Stimulated activated CD8-positive, alpha-beta memory T cell treated with anti-CD3 and anti-CD28 coated beads, Interleukin-2, amount 100 ng/mL, for 48 hours (primary cell): ENCODE measurements at places on chromosomes 5 and 9.

DNA sequence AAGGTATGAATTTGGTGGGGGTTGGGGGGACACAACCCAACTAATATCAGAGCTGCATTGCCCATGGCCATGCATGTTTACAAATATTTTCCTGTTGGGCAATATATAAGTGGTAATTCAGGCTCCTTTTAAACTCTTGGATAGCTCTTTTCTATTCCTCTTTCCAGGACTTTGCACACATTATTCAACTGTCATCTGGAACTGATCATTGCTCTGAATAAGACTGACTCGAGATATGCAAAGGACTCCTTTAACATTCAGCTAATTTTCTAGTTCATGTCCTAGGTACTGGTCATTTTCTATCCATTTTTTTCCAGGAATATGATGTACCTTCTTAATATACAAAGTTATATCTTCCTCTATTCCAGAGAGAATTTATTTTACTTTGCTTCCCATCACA, 89.5 kb upstream of the STK32A start:
- no peak for DNase-seq

GRCh38 chr5:43039471-43040286, 440 bp downstream of the ANXA2R start:
- peak; percentile 49 for DNase-seq

DNA sequence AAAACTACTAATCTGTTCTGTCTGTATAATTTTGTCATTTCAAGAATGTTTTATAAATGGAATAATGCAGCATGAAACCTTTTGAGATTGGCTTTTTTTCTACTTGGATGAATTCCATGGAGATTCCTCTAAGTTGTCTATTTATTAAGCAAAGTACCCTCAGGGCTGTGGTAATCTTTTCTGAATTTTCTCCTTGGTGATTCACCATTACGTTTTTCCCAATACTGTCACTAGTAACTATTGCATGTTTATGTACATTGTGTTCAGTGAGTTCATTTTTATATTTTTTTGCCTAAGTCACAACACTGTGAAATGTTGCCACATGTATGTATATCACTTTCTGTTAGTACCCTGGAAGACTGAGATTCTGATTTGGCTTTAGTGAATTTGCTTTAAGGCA, 177.0 kb upstream of the GRIN3A start:
- DNase-seq, result no peak

DNA sequence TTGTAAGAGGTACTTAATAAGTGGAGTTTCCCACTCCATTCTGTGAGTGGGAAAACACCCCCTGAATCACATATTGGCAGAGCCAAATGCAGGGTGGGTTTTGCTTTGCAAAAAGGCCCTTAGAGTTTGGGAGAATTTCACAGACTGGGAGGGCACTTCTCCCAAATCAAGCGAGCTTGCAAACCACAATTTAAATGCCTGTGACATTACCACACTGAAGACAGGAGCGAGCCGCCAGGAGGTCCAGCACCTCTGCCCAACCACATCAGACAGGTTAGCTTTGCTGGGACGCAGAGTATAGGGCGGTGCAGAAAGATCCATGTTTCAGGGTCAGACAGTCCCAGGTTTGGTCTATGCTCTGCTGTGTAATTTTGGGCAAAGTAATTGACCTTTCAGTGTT, 2.3 kb downstream of the ALAD start:
- DNase-seq, result no peak

GRCh38 chr9:120545701-120546550, 34.0 kb downstream of the CDK5RAP2 start:
- DNase-seq, result no peak

DNA sequence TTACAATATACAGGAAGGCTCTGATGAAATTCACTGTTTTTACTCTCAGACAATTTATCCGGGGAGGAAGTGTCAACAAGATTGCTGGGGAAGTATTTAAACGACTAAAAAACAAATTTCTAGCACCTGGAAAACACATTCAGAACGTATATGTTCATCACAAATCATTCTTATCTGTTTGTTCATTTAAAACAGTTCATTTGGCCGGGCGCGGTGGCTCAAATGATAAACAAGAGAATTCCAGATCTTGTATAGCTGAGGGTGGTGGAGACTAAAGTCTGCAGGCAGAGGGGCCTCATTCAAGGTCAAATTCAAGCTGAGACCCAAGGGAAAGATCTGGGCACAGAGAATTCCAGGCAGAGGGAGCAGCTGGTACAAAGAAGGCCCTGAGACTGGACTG, 90.0 kb downstream of the STK10 start:
- DNase-seq, result no peak

DNA sequence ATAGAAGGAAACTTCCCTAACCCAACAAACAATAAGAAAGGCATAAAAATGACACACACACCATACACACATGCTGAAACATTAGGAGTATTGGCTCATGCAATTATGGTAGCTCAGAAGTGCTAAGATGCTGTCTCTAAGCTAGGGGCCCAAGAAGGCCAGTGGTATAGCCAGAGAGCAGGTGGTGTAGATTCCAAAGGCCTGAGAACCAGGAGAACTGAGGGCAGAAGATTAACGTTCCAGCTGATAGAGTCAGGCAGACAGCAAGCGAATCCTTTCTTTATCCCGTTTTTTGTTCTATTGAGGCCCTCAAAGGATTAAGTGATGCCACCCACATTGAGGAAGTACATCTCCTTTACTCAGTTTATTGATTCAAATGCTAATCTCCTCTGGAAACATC, 262.9 kb downstream of the EPB41L4A start:
- DNase-seq, result no peak

- no peak for DNase-seq
Measured at GRCh38 chr9:88767504-88767790, 223.8 kb upstream of the S1PR3 start.

DNA sequence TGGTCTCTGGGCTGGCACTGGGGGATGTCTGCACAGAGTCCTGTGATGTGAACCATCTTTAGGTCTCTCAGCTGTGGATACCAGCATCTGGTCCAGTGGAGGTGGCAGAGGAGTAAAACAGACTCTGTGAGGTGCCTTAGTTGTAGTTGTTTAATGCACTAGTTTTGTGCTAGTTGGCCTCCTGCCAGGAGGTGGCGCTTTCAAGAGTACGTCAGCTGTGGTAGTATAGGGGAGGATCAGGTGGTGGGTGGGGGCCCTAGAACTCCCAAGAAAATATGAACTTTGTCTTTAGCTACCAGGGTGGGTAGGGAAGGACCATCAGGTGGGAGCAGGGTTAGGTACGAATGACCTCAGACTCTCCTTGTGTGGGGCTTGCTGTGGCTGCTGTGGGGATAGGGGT, 197.1 kb downstream of the TMC1 start:
- no peak for DNase-seq

GRCh38 chr9:130576176-130576575, 3.2 kb upstream of the FUBP3 start:
- no peak for DNase-seq

GRCh38 chr5:1322955-1323802, 21.7 kb downstream of the CLPTM1L start:
- DNase-seq, result no peak

DNA sequence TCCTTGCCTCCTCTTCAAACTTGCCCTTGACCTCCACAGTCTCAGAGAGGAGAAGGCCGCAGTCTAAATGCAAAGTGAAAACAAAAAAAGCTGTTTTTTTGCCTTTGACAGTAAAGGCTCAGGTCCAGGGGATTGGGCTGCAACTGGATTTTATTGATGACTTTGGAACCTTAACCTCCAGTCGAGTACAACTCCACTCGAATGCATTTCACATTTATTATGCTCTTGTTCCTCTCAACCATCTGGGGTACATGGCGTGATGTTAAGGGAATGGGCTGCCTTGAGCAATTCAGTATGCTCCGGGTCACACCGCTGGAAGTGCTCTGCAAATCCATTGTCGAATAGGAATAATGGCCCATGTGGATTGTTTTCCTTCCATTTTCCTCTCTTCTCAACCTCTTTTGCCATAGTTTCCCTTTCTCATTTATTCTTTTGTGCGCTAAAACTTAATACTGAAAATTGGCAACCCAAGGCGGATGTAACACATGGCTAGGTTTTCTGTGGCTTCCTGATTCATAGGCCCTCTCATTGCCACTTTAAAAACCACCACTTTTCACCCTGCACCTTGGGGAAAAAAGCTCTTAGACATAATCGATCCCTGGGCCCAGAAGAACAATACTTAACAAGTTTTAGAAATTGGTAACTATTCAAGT, 34.3 kb downstream of the ITK start:
- no peak for DNase-seq

DNA sequence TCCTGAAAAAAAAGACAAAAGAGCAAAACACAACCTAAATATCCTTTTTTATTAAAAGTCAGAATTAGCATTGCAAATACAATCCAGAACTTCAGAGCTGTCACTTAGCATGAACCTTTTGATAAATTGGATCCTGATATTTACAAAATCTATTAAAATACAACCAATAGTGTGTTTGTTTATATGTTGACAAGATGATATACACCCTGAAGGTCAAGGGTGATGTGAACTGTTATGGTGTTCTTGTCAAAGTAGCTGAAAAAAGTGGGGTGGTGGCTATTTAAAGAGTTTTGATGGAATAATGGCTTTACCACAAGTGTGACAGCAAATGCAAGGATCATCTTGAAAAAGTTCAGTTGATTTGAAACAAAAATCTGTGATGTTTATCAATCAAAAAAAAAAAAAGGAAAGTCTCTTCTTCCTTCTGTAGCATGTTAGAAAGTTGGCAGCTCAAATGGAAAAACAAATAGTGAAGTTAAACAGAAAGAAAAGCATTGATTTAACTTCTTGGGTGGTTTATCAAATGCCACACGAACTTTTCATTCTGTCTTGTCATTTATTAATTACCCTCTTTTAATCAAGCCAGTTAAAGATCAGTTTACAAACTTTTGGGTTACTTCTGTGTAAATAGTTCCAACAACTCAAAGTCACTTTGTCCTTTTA, 44.5 kb downstream of the PRDM6 start:
- no peak for DNase-seq

DNA sequence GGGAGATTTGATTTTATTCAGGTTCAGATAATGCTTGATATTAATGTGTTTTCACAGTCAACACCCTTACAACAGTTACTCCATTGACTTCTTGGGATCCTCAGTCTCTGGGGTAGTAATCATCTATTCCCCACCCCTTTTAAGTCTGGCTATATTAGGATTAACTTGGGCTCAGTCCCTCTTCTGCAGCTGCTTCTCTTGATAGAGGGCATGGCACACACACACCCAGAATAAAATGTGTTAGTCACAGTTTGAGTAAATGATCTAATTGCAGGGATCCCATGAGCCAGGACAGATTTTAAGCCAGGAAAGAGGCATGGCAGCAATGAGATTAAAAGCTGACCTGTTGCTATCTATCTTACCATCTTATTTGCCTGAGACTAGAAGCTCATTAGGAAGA, 53.7 kb upstream of the VLDLR start:
- no peak for DNase-seq
